Ecto neural progenitor cell (in vitro differentiated cells): ENCODE measurements at places on chromosomes 2 and 18.

DNA sequence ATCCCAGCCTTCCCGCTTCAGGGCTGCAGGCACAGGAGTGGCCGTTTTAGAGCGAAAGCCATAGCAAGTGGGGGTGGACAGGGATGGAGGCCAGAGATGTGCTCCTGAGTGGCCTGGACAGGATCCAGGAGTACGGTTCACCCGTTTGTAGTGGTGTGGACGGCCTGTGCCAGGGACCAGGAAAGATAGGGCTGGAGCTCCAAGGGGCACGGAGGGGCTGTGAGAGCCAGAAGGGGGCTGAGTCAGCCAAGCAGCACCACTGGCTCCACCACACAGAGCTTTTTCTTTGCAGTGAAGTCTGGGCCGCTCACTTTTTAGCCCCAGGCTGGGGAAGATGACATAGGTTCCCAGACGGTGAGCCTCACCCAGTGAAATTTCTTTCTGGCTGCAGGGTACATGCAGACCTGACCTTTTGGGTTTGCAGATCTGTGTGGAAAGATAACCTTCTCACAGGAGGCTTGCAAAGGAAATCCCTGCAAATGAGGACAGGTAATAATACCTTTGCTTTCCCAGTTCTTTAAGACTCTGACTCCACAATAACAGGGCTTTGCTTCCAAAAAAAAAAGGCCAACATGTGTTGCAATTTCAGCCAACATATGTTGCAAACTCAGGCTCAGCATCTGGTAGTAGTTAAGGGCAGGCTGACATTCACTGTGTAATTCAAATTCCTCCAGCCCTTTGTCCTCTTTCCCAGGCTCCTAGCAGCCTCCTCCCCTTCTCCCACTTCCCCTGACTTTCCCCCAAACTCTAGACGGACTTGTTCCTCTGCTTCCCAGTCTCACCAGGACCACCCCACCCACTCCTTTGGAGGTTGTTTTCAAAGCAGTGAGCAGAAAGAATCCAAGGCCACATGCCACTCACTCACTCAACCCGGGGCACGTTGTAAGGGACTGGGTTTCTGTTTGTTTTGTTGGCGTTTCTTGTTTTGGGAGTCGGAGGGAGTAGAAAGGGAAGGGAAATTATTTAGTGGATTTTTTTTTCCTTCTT lies 20.3 kb upstream of the LAPTM4A start:
- DNase-seq, result peak; percentile 62

DNA sequence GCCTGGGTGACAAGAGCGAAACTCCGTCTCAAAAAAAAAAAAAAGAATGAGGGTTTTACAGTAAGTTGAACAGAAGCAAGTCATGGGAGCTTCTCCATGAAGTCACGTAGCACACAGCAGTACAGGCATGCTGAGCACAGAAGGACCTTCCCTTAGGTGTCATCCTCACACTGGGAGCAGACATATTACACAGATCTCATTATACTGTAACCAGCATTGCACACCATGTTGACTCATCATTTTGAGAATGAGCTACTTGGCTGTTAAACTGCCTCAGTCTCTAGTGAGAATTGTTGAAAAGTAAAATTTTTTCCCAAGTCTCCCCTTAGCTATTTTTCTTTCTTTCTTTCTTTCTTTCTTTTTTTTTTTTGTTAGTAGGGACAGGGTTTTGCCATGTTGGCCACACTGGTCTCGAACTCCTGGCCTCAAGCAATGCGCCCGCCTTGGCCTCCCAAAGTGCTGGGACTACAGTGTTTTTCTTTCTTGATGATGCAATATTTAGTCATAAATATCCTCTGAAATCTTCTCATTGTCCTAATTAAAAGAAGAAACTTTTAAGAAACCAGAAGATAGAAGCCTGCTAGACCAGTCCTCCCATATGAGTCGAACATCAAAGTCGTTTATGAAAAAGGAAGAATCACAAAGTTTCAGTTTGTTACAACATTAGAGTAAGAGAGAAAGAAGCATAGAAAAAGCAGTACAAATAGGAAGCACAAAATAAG lies 37.9 kb upstream of the PPP1CB start:
- DNase-seq, result no peak

DNA sequence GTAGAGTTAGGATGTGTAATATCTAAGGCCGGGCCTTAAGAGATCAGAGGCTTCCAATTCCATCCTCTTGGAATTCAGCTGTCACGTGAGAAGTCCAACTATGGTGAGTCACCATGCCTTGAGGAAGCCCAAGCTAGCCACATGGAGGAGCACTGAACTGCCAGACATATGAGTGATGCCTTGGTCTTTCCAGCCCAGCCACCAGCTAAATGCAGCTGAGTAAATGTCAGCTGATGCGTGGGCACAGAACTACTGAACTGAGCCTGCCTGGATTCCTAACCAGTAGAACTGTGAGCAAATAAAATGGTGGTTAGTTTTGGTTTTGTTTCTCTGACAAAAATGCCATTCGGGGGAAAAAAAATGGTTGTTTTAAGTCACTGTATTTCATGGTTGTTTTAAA lies 153.7 kb upstream of the SERTAD2 start:
- no peak for DNase-seq

- no peak for DNase-seq
Measured at GRCh38 chr2:225670111-225670974, 270.8 kb downstream of the NYAP2 start.

DNA sequence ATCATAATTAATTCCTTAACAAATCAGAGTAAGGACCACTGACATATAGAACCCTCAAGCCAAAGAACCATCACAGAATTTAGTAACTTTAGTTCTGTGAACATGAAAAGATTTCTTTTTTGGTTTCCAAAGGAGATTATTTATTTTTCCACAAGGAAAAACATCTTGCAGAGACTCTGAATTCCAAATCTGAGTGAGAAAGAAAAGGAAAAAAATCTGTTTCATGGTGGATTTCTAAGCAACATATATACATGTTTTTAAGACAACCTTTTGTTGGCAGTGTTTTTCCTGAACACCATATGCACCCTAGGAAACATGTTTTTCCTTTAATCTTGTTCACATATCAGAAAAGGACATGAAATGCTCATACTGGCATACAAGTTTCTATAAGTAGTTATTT lies 149.8 kb downstream of the AGPS start:
- DNase-seq, result no peak

DNA sequence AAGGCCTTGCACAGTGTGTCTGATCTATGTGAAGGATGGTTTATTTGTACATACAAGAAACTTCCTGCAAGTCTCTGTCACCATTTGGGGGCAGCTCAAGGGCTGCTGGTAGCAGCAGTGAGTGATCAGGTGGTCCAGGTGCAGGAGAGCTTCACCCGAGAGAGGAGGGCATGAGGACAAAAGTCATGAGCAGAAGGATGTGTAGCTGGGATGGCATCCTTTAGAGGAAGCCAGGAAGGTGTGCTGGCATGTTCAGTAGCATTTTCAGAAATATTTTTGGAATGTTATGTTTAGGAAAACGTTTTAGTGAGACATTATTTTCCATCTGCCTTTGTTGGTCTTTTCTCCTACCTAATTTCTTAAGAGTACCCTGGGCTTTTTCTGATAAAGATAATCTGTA lies 31.9 kb downstream of the VWA3B start:
- DNase-seq, result no peak

DNA sequence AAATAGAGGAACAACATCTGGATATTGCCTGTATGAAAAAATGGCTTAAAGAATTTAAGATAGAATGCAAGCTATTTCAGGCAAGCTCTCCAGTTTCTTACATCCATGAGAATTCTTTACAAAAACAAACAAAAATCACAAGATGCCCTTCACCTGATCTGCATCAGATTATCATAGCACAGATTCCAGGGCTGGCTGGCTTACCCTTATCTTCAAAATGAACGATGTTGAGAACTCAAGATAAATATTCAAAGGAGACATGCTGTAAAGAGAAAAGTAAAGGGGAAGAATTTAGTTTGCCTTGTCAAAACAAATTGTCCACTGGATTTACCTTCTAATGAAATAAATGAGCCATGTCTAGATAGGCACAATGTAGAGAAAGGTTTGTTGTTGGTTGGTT lies 18.7 kb upstream of the SLC40A1 start:
- DNase-seq, result no peak

- no peak for DNase-seq
Measured at GRCh38 chr2:9377461-9378097, 45.7 kb downstream of the ITGB1BP1 start.

DNA sequence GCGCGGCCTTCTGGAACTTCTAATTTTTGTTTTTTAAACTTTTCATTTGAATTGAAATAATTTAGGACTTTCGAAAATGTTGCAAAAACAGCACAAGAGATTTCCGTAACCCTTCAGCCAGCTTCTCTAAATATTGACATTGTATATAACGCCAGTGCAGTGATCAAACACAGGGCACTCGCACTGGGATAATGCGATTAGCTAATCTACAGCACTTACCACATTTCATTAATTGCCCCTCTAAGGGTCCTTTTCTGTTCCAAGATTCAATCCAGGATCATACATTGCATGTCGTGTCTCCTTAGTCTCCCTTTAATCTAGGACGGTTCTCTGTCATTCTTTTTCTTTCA lies 343 bp upstream of the CD302 start:
- DNase-seq, result no peak
